GF-D8 (cell line): ENCODE measurements at places on chromosomes 3 and 15.

GRCh38 chr15:64969401-64969800, 20.3 kb downstream of the SPG21 start:
- DNase-seq = no peak

DNA sequence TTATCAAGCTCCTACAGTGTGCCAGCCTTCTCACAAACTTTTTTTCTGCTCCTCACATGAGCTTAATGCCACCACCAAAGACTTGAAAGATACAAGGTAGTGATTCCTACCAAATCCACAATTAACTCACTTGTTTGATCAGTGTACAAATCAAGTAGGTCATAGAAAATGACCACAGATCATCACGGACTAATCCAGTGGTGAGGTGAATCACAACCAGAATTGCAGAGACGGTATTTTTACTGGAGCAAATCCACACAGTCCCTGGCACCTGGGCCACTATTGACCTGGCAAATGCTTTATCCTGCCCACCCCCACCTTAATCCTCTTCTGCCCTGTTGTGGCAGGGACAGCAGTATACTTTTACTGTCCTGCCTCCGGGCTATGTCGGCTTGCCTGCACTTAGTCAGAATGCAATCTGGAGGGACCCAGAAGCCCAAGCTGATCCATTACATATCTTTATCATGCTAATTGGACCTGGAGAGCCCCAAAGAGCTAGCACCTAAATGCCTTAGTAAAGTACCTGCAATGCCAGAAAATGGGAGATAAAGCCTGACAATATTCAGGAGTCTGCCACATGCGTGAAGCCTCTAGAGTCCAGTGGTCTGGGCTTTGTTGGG, 83.9 kb upstream of the CDV3 start:
- no peak for DNase-seq

DNA sequence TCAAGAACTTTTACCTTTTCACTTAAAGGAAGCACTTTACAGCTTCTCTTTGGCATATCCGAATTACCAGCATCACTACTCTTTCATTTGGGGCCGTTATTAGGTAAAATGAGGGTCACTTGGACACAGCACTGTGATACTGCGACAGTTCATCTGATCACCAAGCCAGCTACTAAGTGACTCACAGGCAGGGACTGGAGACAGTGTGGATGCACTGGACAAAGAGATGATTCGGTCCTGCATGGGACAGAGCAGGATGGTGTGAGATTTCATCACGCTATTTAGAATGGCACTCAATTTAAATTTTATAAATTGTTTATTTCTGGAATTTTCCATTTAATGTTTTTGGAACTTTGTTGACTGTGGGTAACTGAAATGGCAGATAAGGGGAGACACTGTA, 166.9 kb upstream of the IL12A start:
- DNase-seq = no peak

DNA sequence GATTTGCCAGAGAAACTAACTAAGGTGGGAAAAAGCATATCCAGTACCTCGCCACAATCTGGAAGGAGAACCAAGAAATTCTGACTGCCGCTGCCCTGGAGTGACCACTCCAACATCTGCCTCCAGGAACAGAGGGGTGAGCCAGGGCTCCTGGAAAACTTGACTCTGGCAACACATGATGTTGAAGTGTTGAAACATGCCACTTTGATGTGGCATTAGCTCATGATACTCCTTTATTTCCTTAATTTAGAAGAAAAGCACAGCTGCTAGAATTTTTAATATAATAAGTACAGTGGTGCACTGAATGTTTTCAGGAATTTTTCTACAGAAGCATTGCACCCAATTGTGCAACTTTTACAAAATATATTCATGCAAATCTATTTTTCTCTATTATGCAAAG, 109.9 kb upstream of the BCL6 start:
- no peak for DNase-seq

DNA sequence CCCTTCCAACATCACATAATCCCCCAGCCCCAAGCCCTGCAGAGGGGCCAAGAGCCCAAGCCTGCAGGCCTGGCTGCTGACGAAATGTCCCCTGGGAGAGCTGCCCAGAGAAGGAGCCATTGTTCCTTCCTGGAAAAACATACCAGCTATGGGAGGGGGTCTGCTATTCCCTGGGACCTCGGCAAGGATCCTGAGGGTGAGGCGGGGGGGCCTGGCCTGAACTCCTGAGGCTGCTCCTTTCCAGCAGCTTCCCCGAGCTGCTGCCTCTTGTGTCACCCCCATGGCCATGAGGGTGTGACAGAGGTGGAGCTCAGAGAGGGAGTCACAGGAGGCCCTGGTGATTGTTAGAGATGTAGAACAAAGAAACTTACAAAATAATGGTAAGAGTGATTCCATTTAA, 12.9 kb downstream of the LOXL1 start:
- DNase-seq = no peak

DNA sequence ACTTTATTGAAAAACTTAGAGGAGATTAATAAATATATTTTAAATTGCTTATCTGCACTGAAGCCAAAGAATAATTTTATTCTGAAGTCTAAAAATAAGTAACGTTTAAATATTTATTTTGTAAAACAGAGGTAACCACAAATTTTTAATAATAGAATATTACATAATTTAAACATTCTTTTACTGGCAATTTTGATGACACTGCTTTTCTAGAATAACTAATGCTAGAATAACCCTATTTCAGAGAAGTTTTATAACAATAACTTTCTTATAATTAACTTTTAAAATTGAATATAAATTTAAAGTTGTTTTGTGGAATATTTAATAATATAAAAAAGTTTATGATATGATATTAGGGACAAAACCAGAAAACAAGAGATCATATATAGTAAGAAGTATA, 409.6 kb upstream of the KCNMB2 start:
- DNase-seq = no peak

DNA sequence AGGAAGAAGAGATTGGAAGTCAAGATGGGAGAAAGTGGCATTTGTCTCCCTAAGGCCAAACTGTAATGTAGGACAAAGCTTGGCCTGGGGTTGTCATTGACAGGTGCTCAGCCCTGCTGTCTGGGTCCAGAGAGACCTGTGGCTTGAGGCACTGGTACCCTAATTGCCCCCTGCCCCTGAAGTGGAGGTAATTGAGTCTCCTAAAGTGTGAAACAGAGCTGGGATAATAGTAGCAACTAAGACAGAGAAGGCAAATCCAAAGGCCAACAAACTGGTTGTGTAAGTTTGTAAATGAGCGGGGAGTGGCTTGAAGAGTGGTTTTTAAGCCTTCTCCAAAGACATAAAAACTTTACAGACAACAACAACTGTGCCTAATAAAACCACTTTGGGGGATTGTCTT, 264.2 kb upstream of the ROPN1 start:
- no peak for DNase-seq

GRCh38 chr15:63763476-63764123, 70.1 kb downstream of the HERC1 start:
- DNase-seq = peak; percentile 39

DNA sequence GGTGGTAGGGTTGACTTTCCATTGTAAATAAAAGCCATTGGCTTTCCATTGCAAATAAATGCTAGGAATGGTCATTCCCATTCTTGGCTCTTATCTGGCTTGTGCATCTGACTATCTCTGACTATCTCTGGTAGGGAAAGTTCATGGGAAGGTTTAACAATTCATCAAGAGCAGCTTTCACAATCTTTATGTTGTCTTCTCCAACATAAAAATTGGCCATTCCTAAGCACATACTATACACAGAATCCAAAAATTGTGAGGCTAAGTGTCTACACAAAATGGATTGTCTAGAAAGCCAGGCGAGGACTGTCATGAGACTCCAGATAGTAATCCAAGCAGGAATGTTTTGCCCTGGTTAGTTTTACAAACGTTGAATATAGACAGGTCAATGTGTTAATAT, 54.4 kb upstream of the WNT5A start:
- DNase-seq = no peak

DNA sequence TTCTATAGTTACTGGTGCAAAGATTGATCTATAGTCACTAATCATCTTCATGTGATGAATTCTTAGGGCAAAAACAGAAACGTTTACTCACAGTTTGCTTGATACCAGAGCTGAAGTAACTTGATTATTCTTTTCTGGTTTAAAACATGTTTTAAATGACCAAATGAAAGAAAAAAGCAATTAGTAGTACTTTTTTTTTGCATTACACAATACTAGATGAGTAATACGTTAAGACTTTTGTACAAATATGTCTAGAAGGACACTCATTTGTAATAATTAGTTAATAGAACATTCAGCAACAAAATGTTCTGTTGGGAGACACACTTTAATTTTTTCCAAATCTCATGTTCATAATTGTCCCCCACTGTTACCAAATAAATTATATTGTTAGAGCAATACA, 523.2 kb downstream of the SOX2 start:
- no peak for DNase-seq

DNA sequence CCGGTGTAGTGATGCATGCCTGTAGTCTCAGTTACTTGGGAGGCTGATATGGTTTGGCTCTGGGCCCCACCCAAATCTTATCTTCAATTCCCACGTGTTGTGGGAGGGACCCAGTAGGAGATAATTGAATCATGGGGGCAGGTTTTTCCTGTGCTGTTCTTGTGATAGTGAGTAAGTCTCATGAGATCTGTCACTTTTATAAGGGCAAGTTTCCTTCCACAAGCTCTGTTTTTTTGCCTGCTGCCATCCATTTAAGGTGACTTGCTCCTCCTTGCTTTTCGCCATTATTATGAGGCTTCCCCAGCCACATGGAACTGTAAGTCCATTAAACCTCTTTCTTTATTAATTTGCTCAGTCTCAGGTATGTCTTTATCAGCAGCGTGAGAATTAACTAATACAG, 566.7 kb upstream of the NECTIN3 start:
- no peak for DNase-seq

DNA sequence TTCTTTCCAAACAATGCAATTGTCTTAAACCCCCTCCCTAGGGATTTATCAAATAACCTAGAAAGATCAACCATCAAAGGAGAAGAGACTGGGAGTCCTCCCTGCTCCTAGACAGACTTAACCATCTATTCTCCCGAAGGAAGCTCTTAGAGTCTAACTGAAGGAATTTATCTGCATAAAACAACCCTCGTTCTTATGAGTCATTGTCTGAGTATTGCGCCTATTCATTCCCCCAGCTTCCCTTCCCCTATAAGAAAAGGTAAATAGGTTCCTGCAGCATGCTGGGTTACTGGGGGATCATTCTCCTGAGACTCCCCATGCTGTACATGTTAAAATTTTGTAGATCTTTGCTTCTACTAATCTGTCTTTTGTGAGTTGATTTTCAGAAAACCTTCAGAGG, 412.7 kb downstream of the OCA2 start:
- no peak for DNase-seq

GRCh38 chr15:60390871-60391501, 6.8 kb downstream of the ANXA2 start:
- DNase-seq = no peak

GRCh38 chr3:195579281-195579680, 4.5 kb downstream of the APOD start:
- no peak for DNase-seq

GRCh38 chr3:65915477-65915876, 123.2 kb downstream of the MAGI1 start:
- DNase-seq = no peak

DNA sequence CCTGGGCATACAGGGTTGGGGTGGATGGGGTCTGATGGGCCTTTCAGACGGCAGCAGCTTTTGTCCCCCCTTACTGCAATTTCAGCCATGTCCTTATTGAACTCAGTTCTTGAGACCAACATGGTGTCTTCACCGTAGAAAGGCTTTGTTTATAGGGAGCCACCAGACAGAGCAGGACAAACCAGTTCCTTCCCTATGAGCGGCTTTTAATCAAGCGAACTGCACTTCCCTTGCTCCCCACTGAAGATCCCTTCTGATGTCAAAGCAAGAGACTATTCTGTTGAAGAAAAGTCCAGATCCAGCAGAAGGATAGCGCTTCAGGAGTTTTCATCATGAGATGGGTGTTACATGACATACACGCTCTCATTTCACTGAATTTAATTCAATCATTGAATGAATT, 100.4 kb downstream of the CD47 start:
- DNase-seq = no peak

- DNase-seq = no peak
These were observed 49.9 kb downstream of the IGSF11 start for GRCh38 chr3:118984699-118985098.

DNA sequence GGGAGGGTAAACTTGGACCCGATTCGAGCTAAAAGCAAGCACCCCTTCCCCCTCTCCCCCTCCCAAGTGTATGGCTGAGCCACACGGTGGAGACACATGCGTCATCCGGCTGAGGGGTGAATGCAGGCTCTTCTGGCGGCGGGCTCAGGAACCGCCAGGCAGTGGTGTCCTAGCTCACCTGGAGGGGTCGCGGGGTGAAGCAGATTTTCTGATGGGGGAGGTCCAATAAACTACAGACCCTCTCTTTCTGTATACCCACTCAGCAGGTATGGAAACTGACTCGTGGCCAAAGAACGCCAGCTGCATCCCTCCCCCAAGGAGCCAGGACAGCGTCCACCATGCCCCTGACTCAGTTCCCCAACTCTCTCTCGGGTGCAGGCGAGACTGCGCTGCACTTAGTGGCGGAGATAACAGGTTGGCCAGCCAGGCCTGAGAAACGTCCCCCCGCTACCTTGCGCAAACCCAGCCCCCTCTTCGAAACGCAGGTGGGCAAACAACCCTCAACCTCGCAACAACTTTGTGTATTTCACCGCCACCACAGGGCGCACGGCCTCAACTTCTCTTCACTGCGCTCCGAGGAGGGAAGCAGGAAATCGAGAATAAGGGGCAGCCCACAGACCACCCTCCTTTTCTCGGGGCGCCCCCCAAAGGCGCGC, 1.3 kb downstream of the MAGI1 start:
- no peak for DNase-seq

- DNase-seq = no peak
These were observed 27.8 kb downstream of the GAP43 start for GRCh38 chr3:115651087-115651486.

DNA sequence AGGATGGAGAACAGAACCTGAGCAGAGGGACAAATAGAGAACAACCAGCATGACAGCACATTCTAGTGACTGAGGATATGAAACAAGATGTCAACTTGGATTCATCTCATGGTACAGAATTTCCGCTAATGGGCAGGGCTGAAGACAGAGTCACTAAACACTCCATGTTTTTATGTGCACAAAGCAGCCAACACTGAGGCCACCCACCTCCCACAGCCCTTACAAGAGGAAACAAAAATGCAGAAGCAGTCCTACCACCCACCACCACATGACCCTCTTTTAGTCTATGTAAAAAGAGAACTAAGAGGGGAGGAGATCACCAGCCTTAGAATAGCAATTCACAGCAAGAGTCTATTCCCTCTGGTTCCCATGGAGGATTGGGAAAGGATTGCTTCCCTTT, 131.4 kb upstream of the UBE2E2 start:
- no peak for DNase-seq

GRCh38 chr15:76871930-76872329, 33.2 kb downstream of the SCAPER start:
- DNase-seq = no peak
